ENCODE measurements at places on chromosomes 3 and 15.
A peak's percentile ranks its signal among the peaks of the same experiment; 100 is the strongest.

DNA sequence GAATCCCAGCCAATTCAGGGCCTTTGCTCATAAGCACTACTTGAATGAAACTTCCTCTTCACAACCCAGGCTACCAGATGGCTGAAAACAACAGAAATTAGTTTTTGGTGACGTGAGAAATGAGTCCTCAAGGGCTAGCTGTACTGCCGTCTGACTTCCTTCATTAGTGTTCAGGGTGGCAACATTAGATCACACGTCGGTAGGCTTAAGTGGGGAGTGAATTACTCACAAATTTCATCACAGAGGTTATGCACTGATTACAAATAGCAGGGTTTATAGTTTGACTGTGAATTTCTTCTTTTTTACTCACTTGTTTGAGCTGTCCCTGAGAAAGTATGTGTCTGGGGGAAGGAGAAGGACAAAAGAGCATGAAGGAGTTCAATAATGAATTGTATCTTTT, 397.2 kb downstream of the GAP43 start:
- no peak for DNase-seq

- no peak for DNase-seq
Observed at GRCh38 chr15:95973566-95974256, 356.8 kb upstream of the NR2F2 start.

DNA sequence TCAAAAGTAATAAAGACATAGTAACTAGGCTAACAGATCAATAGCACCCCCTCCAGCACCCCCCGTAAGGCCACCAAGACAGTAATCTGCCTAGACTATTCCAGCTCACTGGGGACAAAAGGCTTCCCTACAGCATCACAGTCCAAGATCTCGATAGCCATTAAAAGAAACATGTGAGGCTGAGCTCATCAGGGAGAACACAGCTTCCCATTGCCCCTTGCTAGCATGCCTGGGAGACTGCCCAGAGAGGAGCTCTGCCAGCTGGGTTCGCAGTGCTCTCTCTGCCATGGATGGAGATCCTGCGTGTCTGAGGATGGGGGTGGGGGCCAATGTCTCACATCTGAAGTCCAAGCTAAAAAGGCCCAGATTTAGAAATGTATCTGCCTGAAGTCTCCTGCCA, 17.8 kb downstream of the LRIG1 start:
- DNase-seq: peak; percentile 85

DNA sequence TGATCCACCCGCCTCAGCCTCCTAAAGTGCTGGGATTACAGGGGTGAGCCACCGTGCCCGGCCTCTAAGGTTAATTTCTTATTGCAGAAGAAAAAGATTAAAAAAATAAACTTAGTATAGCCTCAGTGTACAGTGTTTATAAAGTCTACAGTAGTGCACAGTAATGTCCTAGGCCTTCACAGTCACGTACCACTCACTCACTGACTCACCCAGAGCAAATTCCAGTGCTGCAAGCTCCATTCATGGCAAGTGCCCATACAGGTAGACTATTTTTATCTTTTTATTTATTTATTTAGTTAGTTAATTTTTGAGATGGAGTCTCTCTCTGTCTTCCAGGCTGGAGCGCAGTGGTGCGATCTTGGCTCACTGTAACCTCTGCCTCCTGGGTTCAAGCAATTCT, 3.2 kb upstream of the FLNB start:
- no peak for DNase-seq

GRCh38 chr3:14785207-14786155, 33.3 kb upstream of the FGD5 start:
- DNase-seq: no peak

DNA sequence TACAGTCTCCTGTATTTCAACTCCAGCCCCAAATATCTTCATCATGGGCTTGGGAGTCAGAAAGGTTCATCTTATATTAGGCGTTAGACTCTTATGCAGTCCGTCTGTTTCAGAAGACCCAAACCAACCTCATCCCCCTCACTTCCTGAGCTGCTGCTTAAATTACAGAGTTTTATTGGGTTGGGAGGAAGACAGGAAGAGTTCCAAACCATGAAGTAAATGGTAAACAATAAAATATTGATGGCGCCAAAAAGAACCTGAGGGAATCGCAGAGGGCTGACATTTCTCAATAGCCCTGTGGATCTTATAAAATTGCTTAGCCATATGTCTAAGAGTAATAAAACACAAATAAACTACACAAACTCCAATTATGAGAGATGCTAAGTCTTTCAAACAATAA, 116.9 kb upstream of the C3orf80 start:
- DNase-seq: no peak

- DNase-seq: no peak
Observed at GRCh38 chr15:77104155-77104554, 33.2 kb upstream of the TSPAN3 start.

- no peak for DNase-seq
Observed at GRCh38 chr3:125077864-125078263, 22.1 kb upstream of the HEG1 start.

DNA sequence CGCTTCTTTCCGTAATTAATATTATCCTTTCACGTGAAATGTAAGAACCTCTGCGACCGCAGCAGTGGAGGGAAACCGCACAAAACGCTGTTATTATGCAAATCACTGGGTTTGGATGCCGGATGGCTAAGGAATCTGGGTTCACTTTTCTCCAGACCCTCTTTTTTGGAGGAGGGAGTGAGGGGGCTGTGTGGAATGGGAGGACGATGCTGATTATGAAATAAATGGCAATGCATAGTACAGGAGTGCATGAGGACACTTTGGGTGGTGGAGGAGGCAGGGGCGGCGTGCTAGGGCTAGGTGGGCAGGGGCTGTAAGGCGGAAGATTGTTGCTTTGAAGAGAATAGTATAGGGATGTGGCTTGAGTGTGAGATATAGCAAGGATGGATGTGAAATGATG, 1.8 kb downstream of the CADM2 start:
- no peak for DNase-seq

- DNase-seq: no peak
Observed at GRCh38 chr15:69298697-69299441, at the start of gene PAQR5. PAQR5 (plus strand) TSS chr15:69298912; CDS start chr15:69360081, 61,169 bp downstream.

GRCh38 chr15:33089878-33090757, 104.4 kb downstream of the FMN1 start:
- DNase-seq: no peak

DNA sequence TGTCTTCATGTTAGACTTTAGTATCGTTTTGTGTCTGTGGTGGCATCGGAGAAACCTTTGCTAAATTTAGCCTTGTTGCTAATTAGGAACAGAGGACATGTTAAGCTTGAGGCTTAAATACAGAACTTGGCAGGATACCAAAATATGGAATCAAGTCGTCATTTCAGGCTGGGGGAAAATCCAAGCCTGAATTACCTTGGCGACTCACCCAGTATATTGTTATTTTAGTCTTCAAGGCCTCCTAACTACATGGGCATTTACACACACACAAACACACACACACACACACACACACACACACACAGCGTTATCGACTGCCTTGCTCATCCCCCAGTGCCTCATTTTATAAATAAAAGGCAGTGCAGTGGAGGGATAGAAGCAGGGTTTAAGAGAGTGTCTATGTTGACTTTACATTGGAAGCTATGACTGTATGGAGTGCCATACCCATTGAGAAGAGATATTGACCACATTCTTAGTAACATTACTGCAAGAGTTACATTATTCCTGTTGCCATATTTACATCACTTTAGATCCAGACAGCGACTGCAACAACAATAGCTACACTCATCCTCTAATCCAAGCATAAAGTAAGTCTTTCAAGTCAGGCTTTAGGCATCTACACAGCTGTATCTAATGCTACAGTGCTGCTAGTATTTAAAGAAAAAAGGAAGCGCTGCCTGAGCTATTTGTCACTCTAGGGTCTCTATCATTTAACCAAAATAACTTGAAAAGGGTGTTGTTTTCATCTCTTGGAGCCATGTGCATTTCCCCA, 210.8 kb upstream of the SEMA6D start:
- no peak for DNase-seq

DNA sequence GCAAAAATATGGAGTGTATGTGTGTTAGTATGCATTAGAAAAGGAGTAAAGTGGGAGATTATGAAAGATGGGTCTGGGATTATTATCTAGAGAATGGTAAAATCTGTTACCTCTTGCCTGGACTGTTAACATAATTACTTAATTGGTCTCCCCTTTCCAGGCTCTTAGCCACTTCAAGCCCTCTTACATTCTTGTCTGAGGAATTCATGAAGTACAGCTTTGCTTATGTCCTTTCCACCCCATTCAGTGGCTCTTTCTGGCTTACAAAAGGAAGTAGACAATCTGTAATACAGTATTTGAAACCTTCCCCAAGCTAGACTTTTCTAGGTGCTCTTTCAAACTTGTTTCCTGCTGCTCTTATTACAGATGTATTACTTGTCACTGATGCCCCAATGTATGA, 129.8 kb downstream of the MBNL1 start:
- no peak for DNase-seq

- DNase-seq: no peak
Observed at GRCh38 chr3:148373961-148374360, 323.7 kb upstream of the AGTR1 start.

GRCh38 chr15:91289324-91289723, 189.3 kb downstream of the SV2B start:
- DNase-seq: no peak

DNA sequence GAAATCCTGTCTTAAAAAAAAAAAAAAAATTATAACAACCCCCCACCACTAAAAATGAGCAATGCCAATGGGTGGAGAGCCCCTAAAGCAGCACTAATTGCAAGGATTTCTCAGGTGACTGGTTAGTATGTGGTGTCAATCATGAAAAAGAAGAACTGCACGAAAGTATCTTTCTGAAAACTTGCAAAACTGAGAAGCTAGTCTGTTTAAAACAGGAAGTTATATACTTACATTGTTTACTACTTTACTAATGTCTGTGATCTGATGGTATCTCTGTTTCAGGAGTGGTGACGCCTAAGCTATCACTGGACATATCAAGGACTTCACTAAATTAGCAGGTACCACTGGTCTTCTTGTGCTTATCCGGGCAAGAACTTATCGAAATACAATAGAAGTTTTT, at the start of gene CCR3:
Gene CCR3, plus strand, starts transcription at position 341 of the 400 bp plus-strand sequence. CDS start 22,699 bp downstream, outside the sequence.
- DNase-seq: no peak

- DNase-seq: no peak
Observed at GRCh38 chr15:39511000-39511915, 69.6 kb upstream of the THBS1 start.

DNA sequence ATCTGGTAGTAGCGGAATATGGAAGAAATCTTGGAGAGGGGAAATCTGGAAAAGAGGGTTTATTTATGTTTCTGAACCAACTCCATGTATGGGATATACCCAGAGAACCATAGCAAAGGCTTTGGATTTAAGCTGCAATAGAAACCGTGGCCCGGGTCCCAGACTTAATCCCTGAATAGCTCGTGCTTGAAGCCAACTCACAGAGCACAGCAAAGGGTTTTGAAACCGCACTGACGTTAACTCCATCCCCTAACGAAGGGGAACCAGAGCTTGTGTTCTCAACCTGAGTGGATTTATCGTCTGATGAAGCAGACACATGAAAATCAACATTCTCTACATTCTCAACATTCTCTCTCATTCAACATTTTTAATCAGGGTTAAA, 154.6 kb downstream of the APBA2 start:
- DNase-seq: no peak

DNA sequence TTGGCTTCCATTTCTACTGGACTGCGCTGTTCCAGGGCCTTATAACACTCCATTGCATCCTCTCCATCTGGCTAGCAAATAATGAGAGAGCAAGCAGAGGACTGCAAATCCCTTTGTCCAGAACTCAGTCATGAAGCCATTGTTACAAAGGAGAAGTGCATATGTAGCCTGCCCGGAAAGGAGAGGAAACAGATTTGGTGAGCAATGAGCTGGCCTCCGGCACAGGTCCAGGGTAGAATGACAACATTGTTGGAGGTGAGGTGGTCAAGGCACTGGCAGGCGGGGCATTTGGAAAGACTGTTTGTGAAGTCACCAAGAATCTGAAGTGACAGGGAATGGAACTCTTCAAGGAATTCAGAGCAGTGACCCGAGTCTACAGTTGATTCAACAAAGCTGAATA, 25.0 kb upstream of the ATP1B3 start:
- no peak for DNase-seq

DNA sequence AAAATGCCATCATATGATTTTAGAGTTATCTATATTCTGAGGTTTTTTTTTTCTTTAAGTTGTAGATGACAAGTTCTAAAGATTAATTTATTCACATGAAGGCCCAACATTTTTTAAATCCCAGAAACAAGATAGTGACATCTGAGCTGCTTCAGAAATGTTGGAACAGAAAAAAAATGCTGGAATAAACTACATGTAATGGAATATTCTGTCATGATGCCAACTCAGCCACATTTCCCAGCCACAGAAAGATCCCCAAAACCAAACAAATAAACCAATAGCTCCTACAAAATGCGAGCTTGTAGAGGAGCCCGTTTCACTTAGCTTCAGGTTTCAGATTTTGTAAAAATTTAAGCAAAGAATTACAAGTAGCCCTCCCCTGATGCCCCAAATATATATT, 111.0 kb upstream of the MYO5C start:
- DNase-seq: no peak

DNA sequence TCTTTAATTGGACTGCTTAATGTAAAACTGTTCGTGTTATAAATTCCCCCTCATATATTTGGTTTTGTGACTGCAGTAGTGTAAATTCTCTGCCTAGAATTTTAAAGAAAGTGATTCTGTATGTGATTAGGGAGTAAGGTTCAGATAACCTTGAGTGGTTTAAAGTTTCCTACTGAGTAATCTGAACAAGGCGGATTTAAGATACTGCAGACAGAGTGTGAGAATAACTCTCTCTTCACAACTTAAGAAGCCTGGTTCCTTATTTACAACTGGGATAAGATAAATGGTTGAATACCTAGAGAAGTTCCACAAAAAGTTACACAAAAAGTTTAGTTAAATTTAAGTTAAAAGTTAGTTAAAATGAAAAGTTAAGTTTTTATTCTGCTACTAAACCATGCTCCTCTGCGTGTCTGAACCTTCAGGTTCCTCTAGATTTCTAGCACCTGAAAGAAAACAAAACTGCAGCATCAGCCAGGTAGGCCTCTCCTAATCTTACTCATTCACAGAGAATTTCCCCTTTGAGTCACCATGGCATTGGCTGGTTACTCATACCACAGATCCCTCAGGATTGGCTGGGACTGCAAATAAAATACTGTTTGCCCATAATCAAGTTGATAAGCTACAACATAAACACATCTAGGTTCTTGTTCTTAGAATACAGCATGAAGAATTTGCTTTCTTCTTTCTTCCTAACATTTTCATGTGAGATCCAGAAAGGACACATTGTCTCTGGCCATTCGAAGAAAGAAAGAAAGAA, at the start of gene ARL14:
Gene ARL14, plus strand, starts transcription at position 614 of the 757 bp plus-strand sequence. CDS start 187 bp downstream, outside the sequence.
- no peak for DNase-seq

- no peak for DNase-seq
Observed at GRCh38 chr3:414063-414462, 217.5 kb downstream of the CHL1 start.

- DNase-seq: no peak
Observed at GRCh38 chr15:34691034-34691433, 63.8 kb downstream of the GJD2 start.

GRCh38 chr15:91526424-91526823, 327.1 kb upstream of the SLCO3A1 start:
- DNase-seq: no peak

- DNase-seq: no peak
Observed at GRCh38 chr3:127040216-127040615, 57.3 kb downstream of the PLXNA1 start.
